ENCODE measurements at places on chromosomes 1 and 21.
A peak's percentile ranks its signal among the peaks of the same experiment; 100 is the strongest.

- no peak for DNase-seq
Measured at GRCh38 chr1:86062453-86062852, 94.1 kb downstream of the COL24A1 start.

DNA sequence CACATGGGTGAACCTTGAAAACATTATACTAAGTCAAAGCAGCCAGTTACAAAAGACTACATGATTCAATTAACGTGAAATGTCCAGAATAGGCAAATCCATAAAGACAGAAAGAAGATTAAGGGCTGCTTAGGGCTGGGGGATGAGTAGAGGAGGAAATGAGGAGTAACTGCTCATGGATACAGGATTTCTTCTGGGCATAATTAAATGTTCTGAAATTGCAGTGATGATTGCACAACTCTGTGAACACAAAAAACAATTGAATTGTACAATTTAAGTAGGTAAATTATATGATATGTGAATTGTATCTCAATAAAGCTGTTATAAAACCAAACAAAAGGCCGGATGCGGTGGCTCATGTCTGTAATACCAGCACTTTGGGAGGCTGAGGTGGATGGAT is 52.2 kb downstream of the RERE start:
- DNase-seq: no peak

GRCh38 chr1:18155881-18156385 is 48.3 kb downstream of the IGSF21 start:
- DNase-seq: peak; percentile 84

DNA sequence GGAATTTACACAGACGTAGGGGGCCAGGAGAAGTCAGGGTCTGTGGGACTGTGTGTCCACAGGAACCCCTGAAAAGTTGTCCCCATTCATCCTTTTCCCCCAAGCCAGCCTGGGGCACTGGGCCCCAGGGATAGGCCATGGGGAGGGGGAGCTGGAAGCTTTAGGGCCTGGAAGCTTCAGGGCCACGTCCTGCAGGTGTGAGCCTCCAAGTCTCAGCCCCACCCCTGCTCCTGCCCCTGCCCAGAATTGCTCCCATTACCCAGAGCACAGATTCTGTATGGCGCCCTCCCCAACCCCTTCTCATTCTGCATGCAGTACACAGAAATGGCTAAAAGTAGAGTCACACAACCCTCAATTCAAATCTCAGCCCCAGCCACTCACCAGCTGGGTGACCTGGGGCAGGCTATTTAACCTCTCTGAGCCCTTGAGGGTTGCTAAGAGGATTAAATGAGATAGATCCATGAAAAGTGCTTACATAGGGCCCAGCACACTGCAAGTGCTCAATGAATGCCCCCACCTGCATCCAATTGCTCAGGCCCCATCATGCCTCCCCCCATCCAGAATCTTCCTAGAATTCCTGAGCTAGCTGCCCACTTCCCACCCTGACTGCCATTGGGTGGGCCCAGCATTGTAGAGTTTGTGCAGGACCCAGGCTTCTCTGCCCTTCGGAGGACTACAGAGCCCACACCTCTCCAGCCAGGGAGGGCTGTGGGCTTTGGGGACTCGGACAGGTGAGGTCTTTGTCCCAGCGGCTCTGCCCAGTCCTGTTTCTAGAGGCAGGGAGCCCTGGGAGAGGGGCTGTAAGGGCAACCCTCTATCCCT is 6.5 kb downstream of the RAP1GAP start:
- DNase-seq: no peak

GRCh38 chr1:112006416-112007025 is 17.1 kb upstream of the KCND3 start:
- no peak for DNase-seq

DNA sequence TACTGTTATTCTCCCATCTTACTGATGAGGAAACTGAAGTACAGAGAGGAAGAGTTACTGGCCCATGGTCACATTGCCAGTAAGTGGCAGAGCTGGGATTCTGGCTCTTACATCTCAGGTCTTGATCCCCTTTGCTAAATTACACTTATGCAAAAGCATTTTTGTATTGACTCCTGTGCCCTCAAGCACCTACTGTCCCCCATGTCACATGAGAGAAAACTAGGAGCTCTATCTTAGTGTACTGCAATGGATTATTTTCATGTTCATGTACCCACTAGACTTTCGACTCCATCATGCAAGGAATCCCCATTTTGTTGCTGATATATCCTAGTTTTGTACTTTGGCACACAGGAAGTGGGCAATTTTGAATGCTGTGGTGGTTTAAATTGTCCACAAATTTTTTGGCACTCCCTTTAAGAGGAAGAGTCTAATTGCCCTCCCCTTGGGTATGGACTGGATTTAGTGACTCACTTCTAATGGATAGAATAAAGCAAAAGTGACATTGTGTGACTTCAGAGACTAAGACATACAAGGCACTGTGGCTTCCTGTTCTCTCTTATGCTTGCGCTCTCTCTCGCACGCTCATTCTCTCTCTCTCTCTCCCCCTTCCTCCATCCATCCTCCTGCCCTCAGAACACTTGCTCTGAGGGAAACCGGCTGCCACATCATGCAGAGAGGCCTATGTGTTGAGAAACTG is 43.5 kb upstream of the JAK1 start:
- DNase-seq: no peak

DNA sequence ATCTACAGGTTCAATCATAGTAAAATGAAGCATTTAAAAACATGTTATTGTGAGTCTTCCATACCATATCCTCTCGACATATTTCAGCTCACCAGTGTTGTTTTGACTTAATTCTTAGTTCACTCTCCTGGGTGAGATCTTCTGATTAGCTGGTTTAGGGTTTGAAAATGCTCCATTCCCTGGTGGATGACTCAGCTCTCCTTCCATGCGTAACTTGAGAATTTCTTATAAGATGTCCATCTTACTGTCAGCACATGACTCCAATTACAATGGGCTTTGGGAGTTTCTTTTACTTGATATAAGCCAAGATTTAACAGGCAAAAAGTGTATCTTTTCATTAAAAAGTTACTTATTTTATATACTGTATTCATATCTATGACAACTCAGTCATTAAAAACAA is 476.5 kb downstream of the BRINP3 start:
- no peak for DNase-seq

GRCh38 chr1:5751163-5751540 is 241.1 kb downstream of the NPHP4 start:
- no peak for DNase-seq

GRCh38 chr1:155888481-155888880 is 22.7 kb downstream of the RIT1 start:
- DNase-seq: no peak

DNA sequence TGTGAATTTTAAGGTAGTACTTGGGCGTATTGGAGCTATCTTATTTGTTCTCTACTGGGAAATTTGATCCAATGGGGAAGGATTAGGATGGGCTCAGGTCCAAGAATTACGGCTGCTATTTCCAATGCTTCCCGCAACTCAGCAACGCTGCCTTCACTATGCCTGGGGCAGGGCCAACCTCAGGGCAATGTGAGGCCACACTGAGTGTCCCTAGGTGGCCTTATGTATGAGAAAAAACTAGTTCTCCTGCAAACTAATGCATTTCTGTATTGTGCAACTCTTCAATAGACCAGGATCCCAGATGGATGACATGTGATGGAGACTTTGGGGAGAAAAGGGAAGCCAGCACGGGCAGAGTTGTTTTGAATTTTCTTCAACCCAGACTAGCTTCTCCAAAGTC is 168.1 kb downstream of the DUSP10 start:
- no peak for DNase-seq

DNA sequence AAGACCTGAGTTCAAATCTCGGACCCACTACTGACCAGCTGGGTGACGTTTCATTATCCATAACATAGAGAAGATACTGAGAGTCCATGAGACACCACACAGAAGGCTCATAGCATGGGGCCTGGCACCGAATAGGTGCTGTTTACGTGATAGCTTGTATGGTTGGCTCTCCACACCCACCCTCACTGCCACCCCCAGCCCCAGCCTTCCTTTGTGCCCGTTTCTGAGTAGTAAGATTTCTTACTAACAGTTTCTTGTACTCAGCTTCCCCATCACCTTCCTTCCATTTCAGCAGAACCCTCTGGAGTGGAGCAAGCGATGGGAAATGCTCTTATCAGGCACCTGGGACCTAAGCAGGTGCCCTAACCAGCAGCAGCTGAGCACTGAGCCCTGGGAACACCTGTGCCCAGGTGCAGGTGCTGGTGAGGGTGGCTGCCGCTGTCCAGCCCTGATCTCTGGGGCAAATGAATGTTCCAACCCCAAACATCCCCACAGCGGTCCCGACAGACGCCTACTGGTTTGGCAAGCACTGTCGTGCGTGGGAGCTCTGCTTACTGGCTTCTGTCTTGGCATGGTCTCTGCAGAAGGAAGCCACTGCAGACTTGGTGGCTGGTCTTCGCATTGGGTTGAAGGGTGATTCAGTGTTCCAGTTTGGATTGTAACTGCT is 225.4 kb downstream of the CAMTA1 start:
- DNase-seq: no peak

GRCh38 chr1:116806245-116806644 is 52.0 kb downstream of the CD2 start:
- no peak for DNase-seq

- peak; percentile 57 for DNase-seq
Measured at GRCh38 chr1:207883660-207884250, 27.2 kb downstream of the CD34 start.

DNA sequence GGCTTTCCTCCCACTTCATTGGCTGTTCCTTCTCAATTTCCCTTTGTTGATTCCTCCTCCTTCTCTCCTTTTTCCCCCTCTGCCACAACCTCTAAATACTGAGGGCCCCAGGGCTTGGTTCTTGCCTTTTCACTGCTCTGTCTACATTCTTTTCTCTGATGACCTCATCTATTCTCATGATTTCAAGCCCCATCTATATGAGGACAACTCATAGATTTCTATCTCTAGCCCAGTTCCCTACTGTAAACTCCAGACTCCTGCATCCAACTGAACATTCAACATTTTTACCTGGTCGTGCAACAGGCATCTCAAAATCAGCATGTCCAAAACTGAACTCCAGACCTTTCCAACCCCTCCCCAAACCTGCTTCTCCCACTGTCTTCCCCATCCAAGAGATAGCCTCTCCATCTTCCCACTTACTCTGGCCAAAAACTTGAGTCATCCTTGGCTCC is 11.5 kb upstream of the SLC9A1 start:
- DNase-seq: no peak

GRCh38 chr1:231734417-231734816 is 107.8 kb downstream of the DISC1 start:
- no peak for DNase-seq

- DNase-seq: no peak
Measured at GRCh38 chr1:97441966-97442365, 478.9 kb downstream of the DPYD start.

DNA sequence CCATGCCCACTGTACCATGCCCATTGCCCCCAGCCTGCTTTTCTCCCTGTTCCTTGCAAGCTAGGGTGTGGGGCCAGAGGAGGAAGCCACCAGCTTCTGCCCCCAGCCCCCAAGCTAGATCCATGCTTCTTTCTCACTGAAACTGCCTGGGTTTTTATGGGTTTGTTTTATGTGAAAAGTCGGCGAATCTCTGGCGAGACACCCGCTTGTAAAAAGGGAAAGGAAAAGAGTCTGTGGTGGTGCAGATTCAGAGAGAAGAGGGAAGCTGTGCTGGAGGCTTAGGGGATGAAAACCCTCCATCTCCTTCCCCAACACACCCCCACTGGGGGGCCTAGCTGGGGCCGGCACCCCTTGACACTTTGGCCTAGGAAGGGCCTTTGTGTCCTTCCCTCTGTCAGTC is 26.2 kb downstream of the GRHL3 start:
- DNase-seq: no peak

- no peak for DNase-seq
Measured at GRCh38 chr1:96465441-96465840, 256.1 kb upstream of the PTBP2 start.

Measured in NCI-H1092 (cell line).